ENCODE measurements at places on chromosomes 7 and 10. TPM values are rescaled to one million over a fixed set of nuclear protein-coding genes. Genes with fewer than 3 reads are reported as not detected.

The EEF1AKMT2 gene
- 16.8 TPM for total RNA-seq

The PRSS2 gene
- total RNA-seq: 0.72 TPM

The KIAA1549 gene
- total RNA-seq: 1.6 TPM

The SPDYE1 gene
- total RNA-seq: not detected

The PLCE1 gene
- total RNA-seq: 12.8 TPM

The HOXA6 gene
- total RNA-seq: 1.1 TPM
